ENCODE measurements at places on chromosomes 16 and 17. TPM values are rescaled to one million over a fixed set of nuclear protein-coding genes. Genes with fewer than 3 reads are reported as not detected.

DNA sequence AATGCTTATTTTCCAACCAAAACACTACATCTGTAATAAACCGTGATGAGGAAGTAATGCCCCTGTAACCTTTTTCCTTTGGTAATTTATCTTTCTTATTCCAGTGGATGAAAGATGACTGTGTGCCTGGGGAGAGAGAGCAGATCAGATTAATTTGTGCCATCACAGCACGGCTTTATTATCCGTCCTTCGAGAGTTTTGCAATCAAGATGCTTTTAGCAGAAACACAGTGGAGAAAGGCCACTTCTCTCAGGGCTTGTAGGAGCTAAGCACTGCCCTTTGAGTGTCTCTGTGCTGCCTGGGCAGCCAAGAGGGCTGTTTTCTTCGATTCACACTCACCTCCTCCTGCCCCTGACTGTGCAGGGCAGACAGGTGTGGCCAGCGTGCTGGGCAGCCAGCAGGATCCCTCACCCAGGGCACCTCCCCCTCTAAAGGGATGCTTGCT, 190.2 kb downstream of the PRKCA start:
- no peak for DNase-seq

DNA sequence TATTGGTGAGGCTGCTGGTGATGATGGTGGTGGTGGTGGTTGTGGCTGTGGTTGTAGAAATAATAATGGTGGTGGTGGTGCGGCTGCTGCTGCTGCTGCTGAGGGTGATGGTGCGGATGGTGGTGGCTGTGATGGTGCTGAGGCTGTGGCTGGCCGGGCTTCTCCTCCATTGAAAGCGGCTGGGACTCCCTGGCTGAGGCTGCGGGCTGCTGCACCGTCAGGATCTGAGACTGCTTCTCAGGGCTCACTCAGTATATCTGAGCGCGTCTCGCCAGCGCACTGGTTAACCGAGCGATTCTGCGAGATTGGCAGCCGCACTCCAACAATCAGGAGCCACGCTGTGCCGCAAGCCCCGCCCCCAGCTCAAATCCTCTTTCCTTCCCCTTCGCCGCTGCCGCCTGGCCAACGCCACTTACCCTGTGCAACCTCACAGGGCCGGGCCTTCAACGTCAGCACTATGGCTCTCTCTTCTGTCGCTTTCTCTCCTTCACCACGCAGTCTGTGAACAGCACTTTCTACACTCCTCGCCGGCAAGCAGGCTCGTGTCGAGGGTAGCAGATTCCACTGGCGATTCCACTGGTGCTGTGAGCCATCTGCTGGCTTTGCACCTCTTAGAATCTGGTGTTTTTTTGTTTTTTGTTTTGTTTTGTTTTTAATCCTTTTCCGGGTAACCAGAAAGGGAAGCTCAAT, at the start of gene NUFIP2:
NUFIP2 (minus strand) TSS at position 259 of the 690 bp plus-strand sequence; CDS start at position 170, 89 bp downstream.
- DNase-seq, result peak; percentile 99

DNA sequence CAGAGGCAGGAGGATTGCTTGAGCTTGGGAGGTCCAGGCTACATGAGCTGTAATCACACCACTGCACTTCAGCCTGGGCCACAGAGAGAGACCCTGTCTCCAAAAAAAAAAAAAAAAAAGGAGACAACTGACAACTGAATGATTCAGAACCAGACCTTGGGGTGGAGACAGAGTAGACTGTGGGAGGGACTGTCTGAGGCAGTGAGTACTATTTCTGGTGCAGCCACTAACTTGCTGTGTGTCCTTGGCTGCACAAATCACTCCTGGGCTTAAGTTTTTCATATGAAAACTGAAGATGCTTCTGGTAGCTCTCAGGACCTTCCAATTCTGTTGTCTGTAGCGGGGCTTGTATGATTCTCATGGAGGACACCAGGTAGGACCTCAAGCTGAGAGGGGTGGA, 5.8 kb downstream of the ASB16 start:
- DNase-seq, result no peak

DNA sequence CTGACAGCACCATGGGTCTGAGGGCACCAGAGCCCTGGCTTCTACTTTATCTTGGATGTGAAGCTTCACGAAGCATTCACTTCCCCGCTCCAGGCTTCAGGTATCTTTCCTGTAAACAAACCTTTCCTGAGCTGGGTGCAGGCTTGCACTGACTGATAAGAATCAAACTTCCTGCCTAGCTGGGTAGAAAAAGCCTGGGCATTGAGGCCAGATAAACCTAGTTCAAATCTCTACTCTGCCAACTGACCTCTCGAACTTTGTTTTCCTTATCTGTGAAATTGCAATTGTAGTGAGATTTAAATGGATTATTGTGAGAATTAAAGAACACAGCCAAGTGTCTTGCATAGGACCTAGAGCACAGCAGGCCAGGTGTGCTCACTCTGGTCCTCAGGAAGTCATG, 2.9 kb upstream of the TMEM208 start:
- DNase-seq, result no peak

DNA sequence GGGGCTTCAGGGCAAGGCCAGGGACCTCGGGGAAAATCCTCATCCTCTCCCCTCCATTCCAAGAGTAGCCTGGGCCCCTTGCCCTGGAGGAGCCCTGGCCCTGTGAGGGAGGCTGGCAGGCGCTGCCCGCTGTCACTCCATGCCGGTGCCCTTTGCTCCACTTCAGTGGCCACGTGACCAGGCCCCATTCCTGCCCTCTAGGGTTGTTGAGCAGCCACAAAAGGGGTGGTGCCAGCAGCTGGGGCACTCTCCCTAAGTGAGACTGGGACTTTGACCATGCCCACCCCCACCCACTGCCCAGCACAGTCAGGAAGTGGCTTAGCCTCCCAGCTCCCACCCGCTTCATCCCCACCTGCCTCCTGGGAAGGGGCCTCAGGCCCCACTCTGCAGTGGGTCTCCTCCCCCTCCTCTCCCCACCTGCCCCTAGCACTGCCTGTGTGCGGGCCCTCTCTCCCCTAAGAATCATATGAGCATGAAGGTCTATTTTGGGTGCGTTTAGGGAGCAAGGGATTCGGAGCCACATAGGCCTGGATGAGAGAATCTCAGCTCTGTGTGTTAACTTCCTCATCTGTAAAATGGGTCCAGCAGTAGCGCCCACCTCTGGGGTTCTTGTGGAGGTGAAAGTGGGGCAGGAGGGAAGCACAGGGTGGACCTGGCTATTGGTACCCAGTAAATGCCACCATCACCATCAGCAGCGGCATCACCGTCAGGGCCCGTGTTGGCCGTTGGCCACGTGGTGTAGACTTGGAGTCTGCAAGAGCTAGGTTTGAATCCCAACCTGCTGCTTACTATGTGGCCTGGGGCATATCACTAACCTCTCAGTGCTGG, 7.2 kb downstream of the PDK2 start:
- no peak for DNase-seq

DNA sequence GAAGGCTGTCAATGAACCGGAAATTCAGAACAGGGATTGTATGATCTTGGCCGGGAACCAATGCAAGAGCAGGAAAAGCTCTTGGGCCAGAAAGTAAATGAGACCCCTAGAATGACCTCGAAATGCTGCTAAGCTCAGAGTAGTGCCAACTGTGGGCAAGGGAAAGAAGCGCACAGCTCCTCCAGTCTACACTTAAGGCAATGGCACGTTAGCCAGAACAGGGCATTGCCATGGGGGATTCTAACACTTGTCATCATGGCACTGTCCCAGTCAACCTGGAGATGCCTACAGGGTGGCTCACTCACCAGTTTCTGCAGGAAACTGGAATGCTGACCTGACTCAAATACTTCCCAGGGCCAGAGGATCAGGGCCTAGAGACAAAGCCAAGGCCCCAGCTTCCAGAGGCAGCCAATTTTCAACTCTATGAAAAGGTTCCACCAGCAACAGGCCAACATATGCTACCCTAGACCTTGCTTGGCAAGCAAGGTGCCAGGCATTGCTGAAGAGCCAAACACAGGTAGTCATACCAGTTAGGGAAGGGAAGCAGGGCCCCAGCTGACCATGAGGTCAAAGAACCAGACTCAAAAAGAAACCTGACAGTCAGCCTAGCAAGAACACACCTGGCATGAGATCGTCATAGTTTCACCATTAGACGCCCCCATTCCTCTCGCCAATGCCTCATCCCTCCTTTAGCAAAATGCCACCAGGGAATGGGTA, 34.9 kb downstream of the ARHGAP17 start:
- no peak for DNase-seq

DNA sequence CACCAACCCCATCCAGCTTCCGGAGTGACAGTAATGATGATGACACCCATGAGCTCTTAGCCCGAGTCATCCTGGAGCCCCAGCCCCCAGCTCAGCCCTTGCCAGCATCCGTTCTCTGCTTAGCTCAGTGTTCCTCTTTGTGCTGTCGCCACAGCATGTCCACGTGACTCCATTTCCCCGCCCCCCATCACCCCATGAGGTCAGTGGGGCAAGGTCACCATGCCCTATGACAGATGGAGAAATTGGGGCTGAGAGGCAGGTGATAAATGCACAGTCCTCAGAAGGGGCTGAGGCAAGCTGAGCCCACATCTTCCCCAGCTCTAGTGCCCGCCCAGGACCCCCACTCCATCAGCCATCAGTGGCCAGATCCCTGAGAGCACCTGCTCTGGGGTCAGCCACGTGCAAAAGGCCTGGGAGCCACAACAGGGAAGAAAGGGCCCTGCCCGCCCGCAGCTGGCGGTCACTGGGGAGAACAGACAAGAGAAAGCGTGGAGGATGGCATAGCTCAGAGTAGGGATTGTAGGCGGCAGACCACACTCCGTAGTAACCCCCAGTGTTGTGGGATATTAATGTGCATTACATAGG, 17.1 kb downstream of the ITGB4 start:
- DNase-seq, result peak; percentile 77

GRCh38 chr17:82820278-82821251, 19.3 kb downstream of the ZNF750 start:
- DNase-seq, result no peak

DNA sequence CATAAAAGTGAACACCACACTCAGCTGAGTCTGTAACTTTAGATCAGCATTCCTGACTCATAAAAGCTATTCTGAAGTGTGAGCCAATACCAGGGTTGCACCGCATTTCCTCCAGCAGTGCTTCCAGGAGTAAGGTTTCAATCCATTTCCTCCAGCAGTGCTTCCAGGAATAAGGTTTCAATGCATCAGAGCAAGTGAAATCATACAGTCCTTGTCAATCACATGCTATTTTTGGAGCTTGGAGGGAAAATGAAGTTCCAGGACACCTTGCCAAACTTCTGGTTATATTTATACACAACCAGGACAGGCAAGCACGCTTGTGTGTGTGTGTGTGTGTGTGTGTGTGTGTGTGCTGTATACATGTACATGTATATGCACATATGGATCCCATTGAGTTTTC, 327.6 kb downstream of the GRIN2A start:
- DNase-seq, result no peak

DNA sequence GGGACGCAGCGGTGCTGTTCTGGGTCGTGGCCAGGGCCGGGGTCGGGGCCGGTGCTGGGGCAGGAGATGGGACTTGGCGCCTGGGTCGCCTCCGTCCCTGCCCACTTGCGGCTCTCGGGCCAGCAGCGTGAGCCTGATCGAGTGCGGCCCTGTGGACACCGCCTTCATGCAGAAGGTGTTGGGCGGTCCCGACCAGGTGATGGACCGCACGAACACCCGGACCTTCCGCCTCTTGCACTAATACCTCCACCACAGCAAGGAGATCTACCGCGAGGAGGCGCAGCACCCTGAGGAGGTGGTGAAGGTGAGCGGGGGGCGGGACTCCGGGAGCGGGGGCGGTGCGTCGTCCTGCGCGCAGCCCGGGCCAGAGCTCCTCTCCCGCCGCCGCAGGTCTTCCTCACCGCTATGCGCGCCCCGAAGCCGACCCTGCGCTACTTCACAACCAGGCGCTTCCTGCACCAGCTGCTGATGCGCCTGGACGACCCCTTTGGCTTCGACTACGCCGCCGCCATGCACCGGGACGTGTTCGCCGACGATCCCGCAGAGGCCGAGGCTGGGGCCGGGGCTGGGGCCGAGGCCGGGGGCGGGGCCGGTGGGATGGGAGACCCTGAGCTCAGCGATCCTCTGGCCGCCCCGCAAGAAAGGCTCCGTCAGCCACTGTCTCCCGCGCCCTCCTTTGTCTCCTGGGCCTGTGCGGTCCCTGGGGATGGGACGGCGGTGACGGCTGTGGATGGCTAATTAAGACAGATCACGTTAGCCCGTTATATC, 4.5 kb upstream of the HSD17B1 start:
- peak; percentile 93 for DNase-seq

GRCh38 chr17:79888811-79889634, 49.8 kb upstream of the CBX4 start:
- DNase-seq, result no peak

- DNase-seq, result no peak
Observed at GRCh38 chr16:69870761-69871160, 80.4 kb upstream of the CLEC18A start.

DNA sequence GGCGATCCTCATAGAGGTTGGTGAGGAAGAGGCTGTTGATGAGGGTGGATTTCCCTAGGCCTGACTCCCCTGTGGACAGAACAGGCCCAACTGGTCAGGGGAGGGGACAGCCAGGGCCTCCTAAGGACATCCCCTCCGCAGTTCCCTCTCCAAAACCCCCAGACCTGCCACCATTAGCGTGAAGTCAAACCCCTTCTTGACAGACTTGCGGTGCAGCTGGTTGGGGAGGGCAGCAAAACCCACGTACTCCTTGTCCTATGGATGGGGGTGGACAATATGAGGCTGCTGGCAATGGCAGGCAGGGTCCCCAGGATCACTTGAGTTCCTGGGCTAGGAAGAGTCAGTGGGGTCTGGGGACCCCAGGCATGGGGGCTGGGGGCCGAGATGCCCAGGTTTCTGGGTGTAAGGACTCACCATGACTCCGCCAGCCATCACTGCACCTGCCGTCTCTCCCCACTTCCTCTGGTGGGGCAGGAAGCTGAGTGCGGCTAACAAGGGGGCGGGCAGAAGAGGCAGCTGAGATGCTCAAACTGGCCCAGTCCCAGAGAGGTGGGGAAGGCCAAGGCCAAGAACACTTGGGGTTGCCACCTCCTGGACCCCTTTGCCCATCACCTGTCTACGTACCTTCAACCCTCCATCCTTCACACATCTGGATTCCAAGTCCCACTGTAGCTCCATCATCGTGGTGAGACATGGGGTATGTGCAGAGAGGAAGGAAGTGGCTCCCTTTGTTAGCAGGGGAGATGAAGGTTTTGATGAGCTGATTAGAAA, at the start of gene SEPTIN1:
SEPTIN1 (minus strand) TSS at position 451 of the 771 bp plus-strand sequence; CDS start at position 432, 19 bp downstream.
- peak; percentile 94 for DNase-seq

- no peak for DNase-seq
Observed at GRCh38 chr16:48959204-48959603, 322.4 kb downstream of the CBLN1 start.

- DNase-seq, result no peak
Observed at GRCh38 chr16:20950294-20950693, 49.7 kb downstream of the LYRM1 start.

SLC2A4 gene
- 0.17 TPM for total RNA-seq

CCL17 gene
- 0.66 TPM for total RNA-seq

KCNJ12 gene
- total RNA-seq, result not detected

NPIPB8 gene
- 2.4 TPM for total RNA-seq

OR1A1 gene
- not detected for total RNA-seq

ADGRG3 gene
- not detected for total RNA-seq

TAT gene
- not detected for total RNA-seq
